ENCODE measurements at places on chromosomes 3 and 15.

DNA sequence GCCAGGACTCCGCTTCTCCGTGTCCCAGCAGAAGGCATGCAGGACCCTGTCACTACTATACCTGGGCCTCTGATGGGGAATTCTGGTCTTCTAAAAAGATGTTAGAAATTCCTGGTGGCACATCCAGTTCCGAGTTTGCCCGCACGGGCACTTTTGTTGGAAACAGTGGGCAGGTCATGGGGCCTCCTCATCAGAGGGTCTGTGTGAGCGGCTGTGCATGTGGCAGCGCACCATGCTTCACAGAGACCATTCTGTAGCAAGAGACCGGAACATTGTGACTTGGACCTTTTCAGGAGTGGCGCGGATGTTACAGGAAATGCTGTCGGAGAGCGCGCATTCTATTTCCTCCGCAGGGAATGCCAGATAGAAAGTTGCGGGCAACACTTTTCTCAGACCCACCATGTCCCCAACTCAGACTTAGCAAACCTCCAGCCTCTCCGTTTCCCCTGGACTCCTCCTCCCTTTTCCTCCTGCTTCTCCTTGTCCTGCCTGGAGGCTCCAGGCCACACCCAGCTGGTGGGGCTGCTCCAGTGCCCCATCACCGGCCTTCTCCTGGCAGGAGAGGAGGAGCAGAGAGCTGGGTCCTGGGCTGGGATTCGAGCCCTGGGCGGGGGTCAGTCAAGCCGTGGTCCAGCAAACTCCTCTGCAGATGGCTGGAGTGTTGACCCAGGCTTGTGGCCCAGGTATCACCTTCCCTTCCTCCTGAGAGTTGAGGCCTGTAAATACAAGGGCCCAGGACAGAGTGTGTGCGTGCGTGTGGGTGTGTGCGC lies 46.6 kb downstream of the KLF13 start:
- peak; percentile 39 for DNase-seq

- DNase-seq = no peak
Measured at GRCh38 chr3:48679411-48680391, 6.0 kb downstream of the NCKIPSD start.

GRCh38 chr3:126126811-126127431 lies 43.0 kb upstream of the SLC41A3 start:
- peak; percentile 9 for DNase-seq

GRCh38 chr15:27248251-27248650 lies 277.3 kb downstream of the GABRG3 start:
- no peak for DNase-seq

DNA sequence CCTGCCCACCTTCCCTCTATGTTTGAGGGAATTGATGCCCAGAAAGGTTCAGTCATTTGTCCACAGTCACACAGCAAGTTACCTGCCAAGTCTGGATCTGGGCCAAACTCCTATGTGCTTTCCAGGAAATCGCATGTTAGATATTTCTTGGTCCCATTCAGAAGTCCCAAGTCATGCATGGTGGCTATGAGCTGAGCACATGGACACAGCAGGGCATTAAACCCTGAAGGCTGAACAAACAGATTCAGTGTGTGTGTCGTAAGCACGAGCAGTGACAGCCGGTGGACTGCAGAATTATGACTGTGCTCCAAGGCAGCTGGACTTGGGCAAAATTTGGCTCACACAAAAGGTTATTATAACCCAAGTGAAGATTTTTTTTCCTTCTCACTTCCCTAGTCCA lies 11.4 kb upstream of the SLC6A6 start:
- DNase-seq = no peak

DNA sequence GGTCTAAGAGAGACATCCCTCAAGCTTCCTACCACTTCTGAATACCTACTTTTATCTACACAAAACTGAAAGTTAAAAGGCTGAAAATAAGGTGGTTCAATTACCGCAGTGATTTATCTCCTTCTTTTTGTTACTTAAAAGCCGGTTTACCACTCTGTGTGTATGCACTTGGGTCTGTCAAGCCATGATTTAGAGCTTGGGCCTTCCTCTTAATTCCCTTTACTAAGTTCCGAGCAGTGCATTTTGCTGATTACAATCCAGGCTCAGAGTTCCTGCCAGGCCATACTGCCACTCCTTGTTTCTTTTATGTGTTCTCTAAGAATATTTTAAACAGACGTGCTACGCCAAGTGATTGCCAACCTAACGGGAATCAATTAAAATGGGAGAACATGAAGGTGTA lies 16.5 kb downstream of the KCTD6 start:
- no peak for DNase-seq

DNA sequence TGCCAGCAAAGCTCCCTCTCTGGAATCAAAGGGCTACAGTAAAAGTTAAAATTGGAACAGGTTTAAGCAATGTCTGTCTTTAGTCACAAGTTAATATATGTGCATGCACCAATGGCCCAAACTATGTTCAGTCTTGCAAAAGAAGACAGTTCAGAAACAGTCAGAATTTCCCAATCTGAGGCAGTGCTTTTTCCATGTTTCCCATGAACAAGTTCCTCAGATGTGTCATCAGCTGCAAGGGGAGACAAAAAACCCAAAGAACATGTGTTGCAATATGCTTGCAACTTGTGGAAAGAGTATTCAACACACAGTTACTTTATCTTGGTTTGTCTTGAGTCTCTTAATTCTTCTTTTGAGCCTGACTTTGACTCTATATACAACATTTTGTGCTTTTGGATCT lies 148.4 kb downstream of the USP13 start:
- DNase-seq = no peak

- DNase-seq = no peak
Measured at GRCh38 chr3:18027161-18027939, 284.9 kb upstream of the TBC1D5 start.

DNA sequence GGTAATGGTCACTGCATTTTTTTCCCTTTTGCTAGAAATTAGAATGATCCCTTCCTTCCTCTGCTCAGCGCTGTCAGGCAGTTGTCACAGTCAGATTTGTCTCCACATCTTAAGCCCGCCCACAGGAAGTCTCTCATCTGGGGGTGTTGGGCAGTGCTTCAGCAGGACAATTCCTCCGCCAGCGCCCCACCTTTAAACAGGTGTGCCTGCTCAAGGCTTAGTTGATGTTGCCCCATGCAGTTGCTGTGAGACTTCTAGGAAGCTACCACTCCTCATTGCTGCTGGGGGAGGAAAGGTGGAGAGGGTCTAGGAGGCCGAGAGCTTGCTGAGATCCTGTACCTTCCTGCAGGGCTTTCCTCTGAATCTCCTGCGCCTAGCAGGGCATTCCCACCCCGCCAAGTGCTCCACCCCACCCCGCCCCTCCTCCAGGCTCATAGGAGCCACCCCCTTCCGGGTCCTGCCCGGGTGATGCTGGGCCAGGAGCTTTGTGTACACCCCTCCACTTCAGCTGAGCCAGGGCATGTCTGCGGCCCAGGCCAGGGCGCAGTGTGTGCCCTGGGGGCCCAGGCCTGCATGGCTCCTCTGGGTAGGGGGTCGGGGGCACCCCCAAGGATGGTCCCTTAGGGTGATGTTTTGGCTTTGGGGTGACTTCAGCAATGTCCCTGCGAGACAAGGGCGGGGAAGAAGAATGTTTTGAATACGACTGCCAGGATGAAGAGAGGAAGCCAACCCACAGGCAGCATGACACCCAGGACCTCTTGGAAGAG lies 68.7 kb downstream of the TRAK1 start:
- DNase-seq = peak; percentile 86

GRCh38 chr3:50972029-50972428 lies 297.3 kb downstream of the DOCK3 start:
- DNase-seq = no peak

GRCh38 chr3:88742106-88742505 lies 365.3 kb upstream of the EPHA3 start:
- DNase-seq = no peak

GRCh38 chr3:141253326-141253725 lies 21.7 kb downstream of the PXYLP1 start:
- DNase-seq = no peak

DNA sequence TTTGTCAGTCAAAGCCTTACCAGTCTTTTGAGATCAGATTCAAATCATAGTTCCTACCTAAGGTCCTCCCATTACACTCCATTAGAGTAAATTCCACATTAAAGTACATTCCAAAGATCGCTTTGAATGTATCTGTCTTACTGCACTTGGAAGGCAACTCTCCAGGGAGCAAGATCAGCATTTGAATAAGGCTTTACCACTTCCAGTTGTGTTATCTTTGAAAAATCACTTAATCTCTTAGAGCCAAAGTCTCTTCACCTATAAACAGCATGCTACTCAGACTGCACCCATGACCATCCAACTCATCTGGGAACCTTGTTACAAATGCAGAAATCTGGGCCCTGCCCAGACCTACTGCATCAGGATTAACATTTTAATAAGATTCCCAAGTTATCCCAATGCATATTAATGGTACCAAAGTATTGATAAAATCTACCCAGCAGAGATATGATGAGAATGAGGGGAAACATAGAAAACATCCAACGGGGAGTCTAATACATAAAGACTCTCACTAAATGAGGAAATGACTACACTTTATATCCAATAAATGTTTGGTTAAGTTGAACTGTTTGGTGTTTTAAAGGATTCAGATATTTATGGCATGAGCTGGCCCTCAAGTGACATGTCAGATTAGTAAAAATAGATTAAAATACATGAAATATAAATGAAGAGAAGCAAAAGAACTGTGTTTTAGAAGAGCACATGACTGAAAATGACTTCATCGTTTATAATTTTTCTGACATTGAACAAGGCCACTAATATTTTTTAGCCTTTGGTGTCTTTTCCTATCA lies 75.9 kb downstream of the TNIK start:
- DNase-seq = no peak

GRCh38 chr3:175411946-175412345 lies 552.8 kb downstream of the NAALADL2 start:
- no peak for DNase-seq

- DNase-seq = no peak
Measured at GRCh38 chr15:65362491-65362890, 15.3 kb downstream of the IGDCC3 start.

DNA sequence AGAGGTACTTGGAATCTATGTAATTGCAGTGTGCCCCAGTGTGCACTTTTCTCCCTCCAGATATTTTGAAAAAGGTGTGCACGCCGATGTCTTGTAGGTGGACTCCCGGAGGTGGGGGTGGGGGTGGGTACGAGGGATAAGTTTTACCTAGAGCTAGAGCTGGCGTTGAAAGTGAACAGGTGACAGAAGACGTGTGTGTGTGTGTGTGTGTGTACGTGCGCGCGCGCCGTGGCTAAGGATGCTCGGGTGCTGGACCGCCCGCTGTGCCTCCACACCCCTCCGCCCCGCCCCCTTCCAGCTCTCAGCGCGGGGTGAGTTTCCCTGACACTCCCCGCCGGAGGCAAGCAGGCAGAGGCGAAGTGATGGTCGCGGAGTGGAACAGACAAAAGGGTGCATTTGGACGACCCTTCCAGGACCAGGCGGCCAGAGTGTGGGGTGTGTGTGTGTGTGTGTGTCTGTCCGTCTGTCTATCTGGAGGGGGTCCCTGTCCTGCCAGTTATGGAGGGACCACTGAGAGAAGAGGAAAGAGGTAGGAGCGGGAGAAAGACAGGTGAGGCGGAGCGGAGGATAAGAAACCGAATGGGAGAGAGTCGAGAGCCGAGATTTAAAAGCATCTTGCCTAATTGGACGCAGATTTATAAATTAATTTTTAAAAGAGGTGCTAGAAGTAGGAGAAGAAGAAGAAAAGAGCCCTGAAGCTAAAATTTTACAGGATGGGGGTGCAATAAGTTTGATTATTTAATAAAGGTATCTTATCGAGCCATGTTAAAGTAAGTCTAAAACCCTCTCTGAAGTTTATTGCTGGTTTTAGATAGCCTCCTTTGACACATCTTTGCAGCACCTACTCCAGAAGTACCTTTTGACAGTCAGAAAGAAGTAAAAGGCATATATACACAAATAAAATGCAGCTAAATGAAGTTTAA lies 335.8 kb upstream of the THRB start:
- DNase-seq = peak; percentile 75

GRCh38 chr3:134622806-134623365 lies 27.9 kb downstream of the KY start:
- no peak for DNase-seq

GRCh38 chr3:139774560-139775302 lies 97.0 kb upstream of the NMNAT3 start:
- peak; percentile 36 for DNase-seq

DNA sequence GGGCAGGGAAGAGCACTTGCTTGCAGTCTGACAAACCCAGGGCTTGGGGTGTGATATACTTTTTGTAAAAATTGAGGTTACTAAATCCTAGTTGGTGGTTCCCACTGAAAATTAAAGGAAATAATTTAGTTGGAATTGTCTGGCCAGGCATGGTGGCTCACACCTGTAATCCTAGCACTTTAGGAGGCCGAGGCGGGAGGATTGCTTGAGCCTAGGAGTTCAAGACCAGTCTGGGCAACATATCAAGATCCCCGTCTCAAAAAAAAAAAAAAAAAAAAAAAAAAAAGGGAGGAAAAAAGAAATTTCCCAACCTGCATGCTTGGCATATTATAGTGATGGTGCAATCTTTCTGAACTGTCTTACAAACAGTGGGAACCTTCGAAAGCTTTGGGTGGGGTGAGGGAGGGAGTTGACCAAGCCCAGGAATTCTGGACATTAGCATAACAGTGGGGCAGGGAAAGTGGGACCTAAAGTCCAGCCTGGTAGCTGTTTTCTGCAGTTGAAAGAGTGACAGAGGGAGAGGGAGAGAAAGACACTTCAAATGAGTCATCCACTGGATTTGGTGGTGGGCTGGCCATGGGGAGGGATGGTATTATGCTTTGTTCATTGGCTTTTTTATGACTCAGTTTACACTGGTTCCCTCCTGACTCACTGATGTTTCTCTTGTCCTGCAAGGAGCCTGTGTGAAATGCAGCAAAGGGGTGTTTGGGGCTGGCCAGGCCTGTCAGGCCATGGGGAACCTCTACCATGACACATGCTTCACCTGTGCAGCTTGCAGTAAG lies 41.1 kb downstream of the LIMD1 start:
- no peak for DNase-seq

GRCh38 chr15:55652909-55653495 lies 64.9 kb upstream of the PYGO1 start:
- DNase-seq = no peak

- DNase-seq = no peak
Measured at GRCh38 chr3:121411523-121411922, 134.3 kb downstream of the POLQ start.

DNA sequence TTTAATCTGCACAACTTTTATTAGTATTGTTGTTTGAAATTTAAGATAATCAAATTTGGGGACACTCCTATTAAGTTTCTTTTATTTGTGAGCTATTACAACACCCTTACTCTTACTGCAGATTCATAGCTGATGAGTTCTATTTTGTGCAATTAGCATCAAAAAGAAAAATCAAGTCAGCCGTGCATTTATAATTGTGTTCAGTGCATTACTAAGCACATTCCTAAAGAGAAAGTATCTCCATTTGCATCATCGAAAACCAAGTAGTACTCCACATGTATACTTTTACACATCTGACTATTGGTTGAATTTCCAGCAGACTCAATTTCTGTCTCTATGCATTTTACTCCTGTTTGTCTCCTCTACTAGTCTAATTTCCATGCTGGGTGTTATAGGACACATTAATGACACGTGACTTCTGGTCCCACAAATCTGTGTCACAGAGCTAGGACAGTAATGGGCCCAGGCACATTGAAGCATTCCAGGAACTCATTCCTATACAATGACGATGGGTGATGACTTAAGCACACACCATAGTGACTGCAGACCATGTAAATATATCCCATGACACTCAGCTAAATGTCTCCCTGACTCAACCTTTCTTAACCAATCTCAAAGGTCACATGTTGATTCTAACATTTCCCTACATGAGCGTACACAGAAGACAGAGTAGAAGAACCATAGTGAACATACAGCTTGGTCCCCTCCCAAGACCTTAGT lies 477.5 kb downstream of the LPP start:
- no peak for DNase-seq

Measured in SK-N-SH (cell line).